ENCODE measurements at places on chromosomes 1 and 21.

DNA sequence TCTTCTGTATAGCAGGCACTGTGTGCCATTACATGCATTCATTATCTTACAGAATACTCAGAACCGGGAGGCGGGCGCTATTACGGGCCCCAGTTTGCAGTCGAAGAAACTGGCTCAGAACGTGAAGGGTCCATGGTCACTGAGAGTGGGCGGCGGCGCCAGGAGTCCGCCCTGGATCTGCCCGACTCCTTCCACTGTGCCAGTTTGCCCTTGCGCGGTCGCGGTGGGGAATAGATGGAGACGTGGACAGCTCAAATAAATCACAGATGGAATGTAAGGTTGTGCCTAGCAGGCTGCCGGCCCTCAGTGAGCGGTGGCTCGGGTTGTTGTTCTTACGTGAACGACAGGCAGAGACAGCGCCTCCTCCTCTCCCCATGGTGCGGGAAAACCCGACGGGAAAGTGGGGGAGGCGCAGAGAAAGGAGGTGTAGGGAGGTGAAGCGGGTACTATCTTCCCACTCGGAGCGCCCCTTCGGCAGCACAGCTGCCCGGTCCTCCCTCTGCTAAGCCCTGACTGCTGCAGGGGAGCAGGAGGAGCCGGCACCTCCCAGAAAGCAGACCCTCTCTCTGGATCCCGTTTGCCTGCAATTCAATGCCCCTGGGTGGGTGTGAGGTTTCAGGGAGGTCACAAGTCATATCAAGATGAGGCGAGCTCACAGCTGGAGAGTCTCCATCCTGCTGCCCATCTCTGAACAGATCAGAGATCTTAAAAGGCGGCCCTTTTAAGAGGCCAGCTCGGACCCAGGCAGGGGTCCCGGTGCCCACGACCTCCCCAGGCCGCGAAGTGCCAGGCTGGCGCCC lies 1.1 kb downstream of the COL9A2 start:
- no peak for DNase-seq

GRCh38 chr21:34999397-34999941 lies 49.6 kb downstream of the RUNX1 start:
- no peak for DNase-seq

DNA sequence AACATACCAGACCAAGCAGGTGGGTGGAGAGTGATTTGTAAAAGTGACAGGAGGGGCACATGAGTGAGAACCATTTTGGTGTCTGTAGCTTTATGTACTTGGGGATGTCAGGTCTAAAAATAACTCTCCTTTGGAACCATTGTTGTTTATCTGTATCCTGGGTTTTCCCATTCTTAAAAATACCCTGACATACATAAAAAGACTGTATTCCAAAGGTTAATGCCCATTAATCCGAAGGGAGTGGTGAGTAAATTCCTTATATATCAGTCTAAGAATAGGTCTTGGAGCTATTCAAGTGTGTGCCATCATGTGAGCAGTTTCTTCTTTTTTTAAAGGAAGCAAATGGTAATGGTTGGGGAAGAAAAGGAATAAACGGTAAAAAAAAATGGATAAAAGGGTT lies 117.5 kb downstream of the TGFB2 start:
- DNase-seq: no peak

DNA sequence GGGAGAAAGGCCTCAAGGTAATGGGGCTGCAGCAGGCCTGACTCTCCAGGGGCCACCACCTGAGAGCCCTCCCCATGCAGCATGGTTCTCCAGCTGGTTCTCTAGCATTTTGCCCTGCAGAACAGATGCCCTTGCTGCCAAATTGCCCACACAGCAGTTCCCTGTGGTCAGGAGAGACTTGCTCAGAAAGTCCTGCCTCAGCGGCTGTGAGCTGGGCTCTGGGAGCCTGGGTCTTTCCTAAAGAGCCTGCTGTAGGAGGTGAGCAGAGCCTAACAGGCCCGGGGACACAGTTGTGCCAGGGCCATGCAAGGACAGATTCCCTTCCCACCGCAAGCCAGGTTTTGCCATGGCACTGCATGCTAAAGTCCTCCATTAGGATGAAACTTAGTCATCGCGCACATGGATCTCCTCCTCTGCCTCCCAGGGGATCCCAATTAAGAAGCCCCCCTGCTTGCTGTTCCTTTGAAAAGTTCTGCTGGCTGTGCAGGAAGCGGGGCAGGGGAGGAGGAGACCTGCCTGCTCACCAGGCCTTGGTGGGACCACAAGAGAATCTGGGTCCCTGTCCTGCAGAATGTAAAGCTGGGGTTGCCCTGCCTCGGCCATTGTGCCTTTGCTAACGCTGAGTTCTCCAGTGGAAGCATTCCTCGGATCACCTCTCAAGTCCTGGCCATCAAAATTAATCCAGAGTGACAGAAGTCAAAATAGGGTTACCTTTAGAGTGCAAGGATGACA lies 21.4 kb downstream of the TEX35 start:
- DNase-seq: no peak

GRCh38 chr1:108154314-108154713 lies 45.8 kb downstream of the SLC25A24 start:
- no peak for DNase-seq

DNA sequence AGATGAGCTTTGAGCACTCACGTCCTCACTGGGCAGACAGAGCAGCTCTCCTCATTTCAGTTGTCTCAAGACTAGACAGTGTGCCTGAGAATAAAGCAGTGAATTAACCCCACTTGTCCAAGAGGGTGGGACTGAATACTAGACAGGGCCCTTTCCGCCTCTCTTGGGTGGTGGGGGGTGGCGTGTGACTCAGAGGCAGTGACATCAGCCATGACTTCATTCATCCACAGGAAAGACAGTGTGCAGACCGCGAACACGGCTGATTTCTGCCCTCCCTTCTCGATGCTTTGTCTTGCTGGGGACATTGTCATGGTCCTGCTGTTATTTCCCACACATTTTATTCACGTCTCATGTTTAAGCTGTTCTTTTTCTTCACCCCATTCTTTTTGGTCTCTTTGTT lies 64.9 kb downstream of the FGGY start:
- DNase-seq: no peak

- no peak for DNase-seq
Measured at GRCh38 chr21:35236090-35236489, 187.0 kb upstream of the RUNX1 start.

DNA sequence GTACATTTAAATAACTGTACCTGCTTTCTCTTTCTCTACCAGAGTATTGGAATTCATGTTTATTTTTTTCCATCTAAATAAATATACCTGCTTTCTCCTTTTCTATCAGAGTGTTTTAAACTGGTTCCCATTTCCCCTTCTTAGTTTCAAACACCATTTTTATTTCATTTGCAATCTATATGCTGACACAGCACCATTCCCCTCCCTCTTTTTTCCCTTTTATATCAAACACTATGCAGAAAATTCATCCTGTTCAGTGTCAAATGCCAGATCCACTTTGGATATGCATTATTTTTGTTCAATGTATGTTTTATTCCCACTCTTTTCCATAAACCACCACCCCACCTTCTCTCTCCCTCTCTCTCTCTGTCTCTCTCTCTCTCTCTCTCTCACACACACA lies 85.8 kb upstream of the ST6GALNAC5 start:
- DNase-seq: no peak

GRCh38 chr1:51283979-51284378 lies 46.4 kb downstream of the TTC39A start:
- DNase-seq: no peak

DNA sequence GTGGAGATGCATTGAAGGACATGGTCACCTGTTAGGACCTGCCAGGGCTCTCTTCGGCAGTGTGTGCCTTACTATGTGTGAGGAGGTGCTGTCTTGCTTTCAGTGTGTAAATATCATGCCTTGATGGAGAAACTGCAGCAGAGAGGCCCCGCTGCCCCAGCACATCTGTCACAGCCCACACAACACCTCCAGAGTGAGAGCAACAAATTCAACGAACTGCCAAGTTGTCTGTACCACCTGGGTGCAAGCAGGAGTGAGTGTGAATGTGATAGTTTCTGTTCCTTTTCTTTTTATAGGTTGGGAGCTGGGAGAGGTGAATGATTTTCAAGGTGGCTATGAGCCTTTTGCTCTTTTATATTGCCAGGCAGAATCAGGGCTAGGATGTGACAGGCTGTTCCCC lies 114.6 kb upstream of the KIAA0040 start:
- DNase-seq: no peak

DNA sequence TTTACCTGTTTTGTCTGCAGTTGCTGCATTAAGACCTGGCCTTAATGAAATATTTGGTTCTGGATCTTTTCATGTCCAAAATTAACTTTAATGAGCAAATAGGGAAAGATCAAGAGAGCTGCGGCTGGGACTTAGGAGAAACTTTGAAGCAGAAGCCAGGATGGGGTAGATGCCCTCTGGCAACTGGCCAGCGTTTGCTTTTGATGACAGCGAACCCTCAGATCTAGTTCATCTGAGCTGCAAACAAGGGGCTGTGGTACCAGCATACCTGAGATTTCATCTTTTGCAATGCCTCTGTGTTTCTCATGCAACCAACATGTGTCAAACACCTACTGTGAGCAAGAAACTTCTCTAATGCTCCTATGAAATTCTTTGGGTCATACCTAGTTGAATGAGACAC lies 13.0 kb upstream of the TEDDM1 start:
- no peak for DNase-seq

GRCh38 chr1:21725748-21726392 lies 56.7 kb upstream of the RAP1GAP start:
- no peak for DNase-seq

- no peak for DNase-seq
Measured at GRCh38 chr1:21205416-21205815, 28.7 kb upstream of the EIF4G3 start.

DNA sequence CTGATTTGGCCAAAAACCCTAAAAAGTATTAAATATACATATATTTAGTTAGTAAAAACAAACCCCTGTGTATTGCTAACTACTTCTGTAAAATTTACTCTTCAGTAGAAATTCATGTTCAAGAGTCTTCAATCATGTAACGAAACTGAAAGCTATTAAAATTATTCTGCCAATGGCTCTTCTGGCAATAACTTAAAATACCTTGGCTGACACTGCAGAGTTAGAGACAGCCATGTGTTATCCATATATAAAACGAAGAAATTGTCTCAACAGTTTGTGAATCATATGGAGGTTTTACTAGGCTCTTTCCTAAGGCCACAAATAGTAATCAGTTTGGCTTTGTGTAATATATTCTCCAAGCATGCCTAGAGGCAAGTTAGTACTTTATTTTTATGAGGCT lies 357.2 kb downstream of the COL11A1 start:
- no peak for DNase-seq

GRCh38 chr21:40011371-40011770 lies 144.1 kb downstream of the PCP4 start:
- no peak for DNase-seq

- DNase-seq: peak; percentile 86
Measured at GRCh38 chr1:95388031-95388430, 154.0 kb downstream of the RWDD3 start.

Measured in NCI-H1436 (cell line).